Brain (organoid and tissue), 16 donors: ENCODE measurements at places on chromosomes 2 and 18. TPM values are rescaled to one million over a fixed set of nuclear protein-coding genes. Genes with fewer than 3 reads are reported as not detected.

GRCh38 chr18:11981543-11982366 lies 448 bp downstream of the IMPA2 start:
- DNase-seq, result no peak

GRCh38 chr2:237600205-237600846 lies 9.8 kb upstream of the RAB17 start:
- DNase-seq, result peak; percentile 34

The MAP4K3 gene
- polyA plus RNA-seq, result 8.6 TPM

GRCh38 chr2:181395851-181396250 lies 61.3 kb upstream of the ITGA4 start:
- no peak for DNase-seq

The CHRNG gene
- polyA plus RNA-seq, result not detected

The HJURP gene
- 18.9 TPM for polyA plus RNA-seq

GRCh38 chr2:3864943-3865865 lies 161.8 kb downstream of the DCDC2C start:
- peak; percentile 47 for DNase-seq

The ANKRD62 gene
- not detected for polyA plus RNA-seq

The NEUROD1 gene
- 3.3 TPM for polyA plus RNA-seq

DNA sequence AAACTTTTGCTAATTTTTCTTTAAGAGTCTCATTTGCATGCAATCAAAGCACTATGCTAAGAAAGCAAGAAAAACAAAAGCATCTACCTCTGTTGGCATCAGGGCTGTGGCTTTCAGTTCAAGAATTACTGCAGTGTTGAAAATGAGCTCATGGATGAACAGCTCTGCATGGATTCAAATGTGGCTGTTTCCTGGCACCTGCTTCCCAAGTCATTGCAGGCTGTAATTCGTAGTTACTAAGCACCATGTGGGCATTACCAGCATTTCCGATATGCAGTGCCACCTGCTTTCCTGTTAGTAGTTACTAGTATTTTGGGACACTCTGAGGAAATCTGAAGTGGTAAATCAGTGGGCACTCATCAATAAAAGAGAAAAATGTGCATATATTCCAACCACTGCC lies 37.8 kb upstream of the FAM110C start:
- peak; percentile 39 for DNase-seq

The USP14 gene
- 29.4 TPM for polyA plus RNA-seq

The SLC8A1 gene
- polyA plus RNA-seq, result 7.6 TPM

The C2orf72 gene
- polyA plus RNA-seq, result 14.1 TPM
